ENCODE measurements at places on chromosomes 11 and 22.
A peak's percentile ranks its signal among the peaks of the same experiment; 100 is the strongest.

- no peak for DNase-seq
These were observed 132.5 kb upstream of the KIRREL3 start for GRCh38 chr11:127133061-127133460.

DNA sequence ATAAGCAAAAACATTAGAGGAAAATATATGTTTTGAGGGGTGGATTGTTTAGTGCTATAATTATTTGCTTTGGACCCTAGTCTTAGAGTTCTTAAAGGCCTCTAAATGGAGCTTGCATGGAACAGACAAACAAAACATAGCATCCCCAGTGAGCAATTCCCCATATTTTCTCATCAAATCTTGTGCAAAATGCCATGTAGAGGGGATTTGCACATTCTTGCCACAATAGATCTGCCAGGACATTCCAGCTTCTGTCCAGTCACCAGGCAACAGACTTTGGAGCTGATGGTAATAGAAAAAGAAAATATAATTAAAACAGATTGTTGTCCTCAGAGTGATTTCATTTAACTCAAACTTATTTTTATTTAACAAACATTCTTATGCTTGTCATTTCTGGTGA is 360.3 kb upstream of the PDGFD start:
- no peak for DNase-seq

- DNase-seq, result no peak
These were observed 56.1 kb upstream of the INCENP start for GRCh38 chr11:62067741-62068140.

GRCh38 chr11:133579165-133580031 is 47.1 kb upstream of the OPCML start:
- peak; percentile 13 for DNase-seq

DNA sequence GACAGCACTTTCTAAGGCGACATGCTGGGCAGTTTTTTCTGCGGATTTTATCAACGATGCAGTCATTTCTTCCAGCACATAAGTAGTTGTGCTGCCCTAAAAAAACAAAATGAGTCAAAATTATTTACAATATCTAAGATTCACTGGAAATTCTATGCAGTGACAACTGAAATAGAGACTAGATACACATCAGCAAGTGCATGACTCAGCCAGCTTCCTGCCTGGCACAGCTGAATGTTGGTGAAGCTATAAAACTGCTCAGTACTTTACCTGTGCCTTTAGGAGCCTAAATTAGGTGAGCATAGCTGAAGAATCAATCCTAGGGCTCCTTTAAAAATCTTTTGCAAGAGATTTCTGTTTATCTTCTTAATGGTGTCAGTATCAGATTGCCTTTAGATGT is 37.8 kb downstream of the PGR start:
- DNase-seq, result no peak

Measured in NCI-H82 (cell line).